IgD-negative memory B cell (primary cell): ENCODE measurements at places on chromosomes 2 and 18. TPM values are rescaled to one million over a fixed set of nuclear protein-coding genes. Genes with fewer than 3 reads are reported as not detected.

DES gene
- not detected for polyA plus RNA-seq

PARD3B gene
- polyA plus RNA-seq = 0.04 TPM

LGALSL gene
- polyA plus RNA-seq = 0.45 TPM

PIAS2 gene
- polyA plus RNA-seq = 15.8 TPM

SLC9A2 gene
- polyA plus RNA-seq = not detected

CAPN10 gene
- polyA plus RNA-seq = 18.2 TPM

BUB1 gene
- polyA plus RNA-seq = 0.94 TPM

DSG2 gene
- polyA plus RNA-seq = not detected

LRRTM1 gene
- polyA plus RNA-seq = not detected

LBX2 gene
- not detected for polyA plus RNA-seq

FBXO48 gene
- 0.44 TPM for polyA plus RNA-seq

B4GALT6 gene
- polyA plus RNA-seq = not detected

KCNS3 gene
- polyA plus RNA-seq = not detected

INHBB gene
- not detected for polyA plus RNA-seq
